ENCODE measurements at places on chromosomes 4 and X.

GRCh38 chr4:154349829-154350228, 141.8 kb downstream of the DCHS2 start:
- no peak for DNase-seq

DNA sequence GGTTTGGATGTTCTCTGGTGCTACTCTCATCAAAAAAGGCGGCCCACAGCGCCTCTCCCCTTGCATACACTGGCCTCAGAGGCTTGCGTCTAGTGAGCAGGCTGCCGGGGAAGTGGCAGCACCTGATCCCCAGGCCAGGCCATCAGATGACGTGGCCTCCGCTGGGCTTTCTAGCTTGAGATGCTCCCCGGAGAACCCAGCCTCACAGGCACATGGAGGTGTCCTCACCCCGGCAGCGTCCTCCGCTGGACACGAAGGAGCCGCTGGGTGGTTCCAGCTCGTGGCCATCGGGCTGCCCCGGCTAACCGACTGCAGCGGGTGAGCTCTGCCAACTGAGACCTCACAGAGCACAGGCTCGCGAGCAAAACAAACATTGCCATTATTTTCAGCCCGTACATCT, 12.8 kb downstream of the IRAK1 start:
- no peak for DNase-seq

GRCh38 chrX:40325161-40325560, 227.4 kb upstream of the BCOR start:
- no peak for DNase-seq

DNA sequence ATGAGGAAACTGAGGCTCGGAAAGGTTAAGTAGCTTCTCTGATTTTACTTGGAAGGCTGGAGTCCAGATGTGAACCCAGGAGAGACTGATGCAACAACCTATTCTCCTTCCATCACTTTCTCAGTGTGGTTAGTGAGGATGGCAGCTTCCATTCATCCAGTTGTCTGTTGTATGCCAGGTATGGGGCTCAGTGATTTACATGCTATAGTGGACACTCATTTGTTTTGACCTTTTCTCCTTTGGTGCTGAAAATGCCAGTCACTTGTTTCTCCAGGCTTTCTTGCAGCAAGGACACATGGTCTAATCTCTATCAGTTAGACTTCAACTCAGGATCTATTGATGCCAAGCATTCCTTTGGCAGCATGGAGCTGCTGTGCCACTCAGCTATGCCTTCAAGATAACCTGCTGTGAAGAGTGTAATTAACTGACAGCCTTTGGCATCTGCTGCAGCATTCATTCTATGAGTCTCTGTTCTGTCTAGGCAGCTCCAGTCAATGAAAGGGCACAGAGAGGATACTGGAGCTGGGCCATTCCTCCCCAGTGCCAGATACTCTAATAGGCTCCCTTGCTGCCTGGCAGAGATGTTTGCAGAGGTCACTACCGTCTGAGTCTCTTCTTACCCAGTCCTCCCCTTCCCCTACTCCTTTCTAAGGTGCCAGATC, 11.0 kb upstream of the CWH43 start:
- no peak for DNase-seq

DNA sequence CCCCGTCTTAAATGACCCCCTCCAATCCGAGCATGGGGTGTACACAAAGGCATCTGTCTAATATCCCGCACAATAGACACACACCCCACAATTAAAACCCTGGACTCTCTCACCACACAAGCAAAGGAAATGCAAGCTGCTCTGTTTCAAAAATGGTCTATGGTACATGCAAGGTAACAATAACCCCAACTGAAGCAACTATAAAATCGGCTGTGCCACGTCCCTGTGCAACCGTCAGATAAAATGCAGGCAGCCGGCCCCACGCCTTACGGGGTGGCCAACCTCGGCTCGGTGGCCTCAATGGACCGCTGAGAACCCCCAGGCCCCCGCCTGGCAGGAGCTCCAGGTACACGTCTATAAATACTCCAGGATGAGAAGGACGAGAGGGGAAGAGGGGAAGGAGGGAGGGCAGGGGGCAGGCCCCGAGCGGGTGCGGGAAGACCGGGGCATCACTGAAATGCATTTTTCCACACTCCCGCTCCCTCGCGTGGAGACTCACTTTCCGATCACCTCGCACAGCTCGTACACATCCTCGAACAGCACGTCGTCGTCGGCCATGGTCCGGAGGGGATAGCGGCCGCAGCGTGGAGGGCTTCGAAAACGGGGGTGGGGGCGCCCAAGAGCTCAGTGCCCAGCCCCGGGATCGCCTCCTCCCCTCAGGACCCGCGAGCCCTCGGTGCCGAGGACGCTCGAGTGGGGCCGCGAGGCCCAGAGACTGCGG, 763 bp downstream of the CASK start:
- no peak for DNase-seq

GRCh38 chr4:80726471-80726870, 304.0 kb upstream of the BMP3 start:
- no peak for DNase-seq

DNA sequence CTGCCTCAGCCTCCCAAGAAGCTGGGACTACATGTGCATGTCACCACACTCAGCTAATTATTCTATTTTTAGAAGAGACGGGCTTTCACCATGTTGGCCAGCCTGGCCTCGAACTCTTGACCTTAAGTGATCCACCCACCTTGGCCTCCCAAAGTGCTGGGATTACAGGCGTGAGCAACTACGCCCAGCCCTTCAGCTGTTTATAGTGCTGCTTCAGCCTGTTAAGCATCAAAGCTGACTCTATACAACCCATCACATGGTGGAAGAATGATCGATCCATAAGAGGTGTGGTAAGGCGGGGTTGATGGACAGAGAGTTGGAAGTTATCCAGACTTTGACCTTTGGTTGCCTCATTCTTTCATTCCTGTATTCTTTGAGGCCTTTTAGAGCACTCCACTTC, 56.2 kb upstream of the RAPGEF2 start:
- DNase-seq = no peak

- DNase-seq = no peak
These were observed 51.9 kb upstream of the USP9X start for GRCh38 chrX:41033299-41033698.

DNA sequence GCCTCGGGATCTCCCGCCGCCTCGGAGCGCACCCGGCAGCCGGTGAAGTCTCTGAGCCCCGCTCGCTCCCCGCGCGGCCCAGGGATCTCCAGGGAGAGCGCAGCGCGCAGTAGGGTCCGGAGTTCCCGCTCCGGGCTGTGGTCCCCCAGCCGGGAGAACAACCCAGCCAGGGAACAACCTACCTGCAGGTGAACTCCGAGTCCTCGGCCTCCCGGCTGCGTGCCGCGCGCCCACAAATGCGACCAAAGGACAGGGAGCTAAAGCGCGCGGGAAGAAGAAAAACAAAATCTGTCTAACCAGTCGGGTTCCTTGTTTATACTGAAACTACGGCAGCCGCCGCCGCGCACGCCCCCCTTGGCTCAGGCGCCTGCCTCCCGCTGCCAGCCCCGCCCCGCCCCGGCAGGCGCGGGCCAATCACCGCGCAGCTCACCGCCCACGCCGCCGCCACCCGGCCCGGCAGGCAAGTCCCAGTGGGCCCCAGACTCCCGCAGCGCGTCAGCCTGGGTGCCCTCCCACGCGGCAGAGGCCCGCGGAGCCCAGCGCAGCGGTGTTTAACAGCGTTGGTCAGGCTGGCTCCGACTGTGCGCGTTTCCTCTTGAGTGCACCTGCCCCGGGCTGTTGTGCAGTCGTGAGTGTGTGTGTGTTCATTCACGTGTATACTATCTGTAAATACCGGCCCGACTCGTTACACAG, at the start of gene RASGEF1B:
RASGEF1B (minus strand) TSS at position 320 of the 693 bp plus-strand sequence. CDS start 12,399 bp downstream, outside the sequence.
- DNase-seq = peak; percentile 98

DNA sequence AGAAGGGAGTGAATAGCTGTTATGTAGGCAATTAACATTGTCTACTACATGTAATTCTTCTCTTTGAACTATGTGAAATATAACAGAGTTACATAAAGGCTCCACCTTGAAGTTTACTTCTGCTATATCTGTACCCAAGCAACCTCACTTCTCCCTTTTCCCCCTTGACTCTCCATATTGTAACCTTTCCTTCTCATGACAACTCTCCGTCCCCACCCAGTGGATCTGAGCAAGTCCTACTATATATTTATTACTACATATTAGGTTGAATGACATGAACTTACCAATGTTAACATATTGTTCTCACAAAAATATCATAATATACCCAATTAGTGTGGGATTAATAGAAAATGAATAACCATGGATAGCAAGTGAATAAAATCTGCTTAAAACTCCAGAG, 93.2 kb upstream of the ATP8A1 start:
- DNase-seq = peak; percentile 25

DNA sequence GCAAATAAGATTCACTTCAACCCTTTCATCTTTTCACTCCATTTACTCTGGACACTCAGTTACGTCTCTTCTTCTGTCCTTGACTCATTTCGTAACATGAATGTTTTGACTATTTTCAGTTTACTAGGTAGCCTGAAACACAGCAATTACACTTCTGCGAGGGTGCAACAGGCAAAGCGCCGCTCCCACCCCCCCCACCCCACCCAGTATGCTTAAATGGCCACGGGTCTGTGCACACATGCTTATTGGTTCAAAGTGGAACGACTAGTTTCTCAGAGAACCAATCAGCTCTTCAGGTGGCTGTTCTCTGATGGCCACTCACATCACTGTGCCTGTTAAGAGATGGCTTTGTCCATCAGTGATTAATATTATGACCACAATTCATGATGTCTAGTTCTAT, 3.5 kb downstream of the BEND4 start:
- no peak for DNase-seq

- no peak for DNase-seq
These were observed 123.5 kb downstream of the DCHS2 start for GRCh38 chr4:154368060-154368459.

DNA sequence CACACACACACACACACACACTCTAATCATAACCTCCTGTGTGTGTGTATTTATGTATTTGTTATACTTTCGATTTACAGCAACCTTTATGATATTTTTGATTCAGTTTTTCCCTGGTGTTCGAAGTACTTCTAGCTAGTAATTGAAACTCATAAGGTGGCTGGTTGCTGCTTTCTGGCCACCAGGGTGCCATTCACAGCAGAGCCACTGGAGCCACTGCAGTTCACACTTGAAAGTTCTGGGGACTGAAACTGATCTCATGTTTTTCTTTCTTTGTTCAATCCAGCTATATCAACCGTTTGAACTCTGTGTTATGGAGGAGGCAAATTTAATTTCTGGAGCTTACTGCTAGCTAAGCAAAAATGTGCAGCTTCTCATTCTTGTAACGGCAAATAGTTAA, 419.4 kb downstream of the ADGRL3 start:
- DNase-seq = no peak

- DNase-seq = no peak
These were observed 4.1 kb downstream of the BRS3 start for GRCh38 chrX:136491832-136492231.

GRCh38 chr4:125338814-125339213, 24.1 kb downstream of the FAT4 start:
- DNase-seq = no peak

GRCh38 chrX:123859409-123859845, 426 bp upstream of the XIAP start:
- DNase-seq = no peak

GRCh38 chr4:170278460-170278859, 188.7 kb upstream of the AADAT start:
- DNase-seq = no peak

GRCh38 chrX:17939724-17940123, 78.6 kb upstream of the RAI2 start:
- no peak for DNase-seq

DNA sequence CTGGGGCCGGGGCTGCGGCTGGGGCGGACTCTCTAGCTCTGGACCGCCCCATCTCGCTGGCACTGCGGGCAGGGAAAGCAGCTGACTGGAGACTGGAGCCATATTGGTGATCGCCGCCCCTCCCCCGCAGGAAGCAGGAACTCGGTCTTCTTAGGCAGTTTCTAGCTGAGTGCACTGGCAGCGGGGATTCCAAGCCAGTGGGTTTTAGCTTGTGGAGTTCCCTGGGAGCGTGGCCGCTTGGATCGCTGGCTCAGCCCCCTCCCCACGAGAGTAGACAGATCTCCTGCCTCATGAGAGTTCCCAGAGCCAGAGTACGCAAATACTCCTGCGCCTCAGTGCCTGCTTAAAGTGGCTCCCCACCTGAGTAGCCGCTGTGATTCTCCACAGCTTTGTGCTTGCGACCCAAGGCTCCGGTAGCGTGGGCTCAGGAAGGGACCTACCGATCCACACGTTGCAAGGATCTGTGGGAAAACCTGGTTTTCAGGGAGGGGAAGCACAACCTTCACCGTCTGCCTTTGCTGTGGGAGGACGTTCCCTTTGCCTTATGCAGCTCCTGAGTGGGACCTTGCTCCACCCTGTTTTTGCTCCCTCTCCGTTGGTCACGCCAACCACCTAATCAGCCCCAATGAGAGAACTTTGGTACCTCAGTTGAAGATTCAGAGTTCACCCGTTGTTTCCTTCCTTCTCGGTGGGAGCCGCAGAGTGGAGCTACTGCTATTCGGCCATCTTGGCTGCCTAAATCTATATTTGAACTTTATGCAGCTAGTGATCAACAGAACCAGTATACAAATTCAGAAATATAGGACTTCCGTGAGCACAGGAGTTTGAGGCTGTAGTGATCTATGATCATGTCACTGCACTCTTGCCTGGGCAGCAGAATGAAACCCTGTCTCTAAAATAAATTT, 803.9 kb upstream of the PCDH10 start:
- DNase-seq = no peak

- peak; percentile 70 for DNase-seq
These were observed 99.4 kb upstream of the PGRMC2 start for GRCh38 chr4:128386761-128387599.

DNA sequence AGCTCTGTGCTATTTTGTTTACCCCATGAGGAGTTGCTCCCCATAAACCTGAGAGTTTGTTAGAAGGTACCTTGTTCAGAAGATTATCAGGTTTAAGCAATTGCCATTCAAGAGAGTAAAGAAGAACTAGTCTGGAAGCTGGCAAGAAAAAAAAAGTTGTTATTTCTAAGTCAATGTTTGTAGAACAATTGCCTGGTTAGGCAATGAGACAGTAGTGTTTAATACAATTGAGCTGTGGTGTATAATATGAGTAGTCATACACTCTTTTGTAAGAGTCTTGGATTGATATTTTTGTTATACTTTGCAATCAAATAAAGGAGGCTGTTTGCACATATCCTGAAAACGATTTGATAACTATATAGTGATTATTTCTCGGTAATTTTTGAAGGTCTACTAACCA, 44.7 kb downstream of the GALNT7 start:
- DNase-seq = no peak

- no peak for DNase-seq
These were observed 293.1 kb downstream of the TENM3 start for GRCh38 chr4:182536221-182536811.

DNA sequence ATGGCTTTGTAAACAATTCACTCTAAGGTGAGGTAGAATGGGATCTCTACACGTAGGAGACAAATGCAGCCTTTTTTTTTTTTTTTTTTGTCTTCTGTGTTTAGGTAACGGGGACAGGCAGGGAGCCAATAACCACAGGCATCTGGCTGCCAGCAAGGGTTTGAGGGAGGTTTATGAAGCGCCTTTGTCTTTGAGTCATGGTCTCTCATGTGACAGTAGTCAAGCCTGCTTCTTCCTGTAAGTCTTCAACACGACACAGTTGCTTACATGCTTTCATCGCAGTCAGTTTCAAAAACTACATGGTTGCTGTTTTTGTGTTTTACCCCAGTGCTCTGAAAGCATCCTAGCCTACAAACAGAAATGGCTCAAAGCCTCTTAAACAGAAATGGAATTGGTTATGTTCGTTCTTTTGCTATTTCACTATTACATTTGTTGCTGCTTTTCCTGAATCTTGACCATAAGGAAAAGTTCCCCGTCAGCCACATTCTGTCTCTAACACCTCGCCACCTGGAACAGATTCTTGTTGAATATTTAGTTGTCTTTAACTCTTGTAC, 127.8 kb upstream of the METTL14 start:
- no peak for DNase-seq

Measured in inflammatory macrophage (primary cell).